Upper lobe of left lung (tissue), 6 donors: ENCODE measurements at places on chromosomes 5 and 9. TPM values are rescaled to one million over a fixed set of nuclear protein-coding genes. Genes with fewer than 3 reads are reported as not detected.

Gene PCDHB4
- total RNA-seq = 2.9 TPM

Gene SLC36A1
- total RNA-seq = 12.0 TPM

Gene FOXD4L4
- total RNA-seq = not detected

Gene PTGDS
- total RNA-seq = 173 TPM

Gene TYRP1
- not detected for total RNA-seq

Gene S100Z
- 0.37 TPM for total RNA-seq

- no peak overlapping the region for H3K4me3 ChIP-seq
- no peak overlapping the region for H3K27ac ChIP-seq
- H3K27me3 ChIP-seq = no peaks in the 10 kb centered on the region
- H3K4me1 ChIP-seq = no peaks in the 10 kb centered on the region
- peak; percentile 59 for DNase-seq
- no peaks in the 10 kb centered on the region for H3K36me3 ChIP-seq
Observed at GRCh38 chr5:164600929-164601535, 1095.6 kb downstream of the MAT2B start.

DNA sequence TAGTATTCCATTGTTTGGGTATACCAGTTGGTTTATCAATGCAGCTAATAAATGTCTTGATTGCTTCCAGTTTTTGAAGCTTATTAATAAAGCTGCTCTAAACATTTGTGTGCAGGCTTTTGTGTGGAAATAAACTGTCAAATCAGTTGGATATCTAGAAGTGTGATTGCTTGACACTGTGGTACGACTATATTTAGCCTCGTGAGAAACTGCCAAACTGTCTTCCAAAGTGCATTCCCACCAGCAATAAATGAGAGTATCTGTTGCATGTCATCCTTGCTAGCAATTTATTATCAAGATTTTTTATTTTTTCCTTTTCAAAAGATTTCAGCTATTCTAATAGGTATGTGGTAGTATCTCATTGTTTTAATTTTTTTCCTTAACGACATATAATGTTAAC, 37.5 kb downstream of the NMUR2 start:
- H3K4me1 ChIP-seq = no peaks in the 10 kb centered on the region
- no peak overlapping the region for H3K4me3 ChIP-seq
- no peaks in the 10 kb centered on the region for H3K36me3 ChIP-seq
- DNase-seq = no peak

- DNase-seq = no peak
- H3K4me3 ChIP-seq = no peak overlapping the region
- no peaks in the 10 kb centered on the region for H3K27me3 ChIP-seq
- H3K36me3 ChIP-seq = no peaks in the 10 kb centered on the region
- no peaks in the 10 kb centered on the region for H3K4me1 ChIP-seq
Observed at GRCh38 chr9:71286146-71286545, 164.7 kb upstream of the TRPM3 start.

GRCh38 chr9:104866191-104866590, 61.8 kb downstream of the ABCA1 start:
- H3K4me1 ChIP-seq = peaks cover 25% of the 10 kb centered on the region
- H3K27ac ChIP-seq = no peak overlapping the region
- H3K27me3 ChIP-seq = no peaks in the 10 kb centered on the region
- no peak for DNase-seq

GRCh38 chr5:79285285-79285684, 49.4 kb downstream of the JMY start:
- H3K4me3 ChIP-seq = no peak overlapping the region
- no peaks in the 10 kb centered on the region for H3K4me1 ChIP-seq
- H3K27ac ChIP-seq = no peak overlapping the region
- no peak for DNase-seq

DNA sequence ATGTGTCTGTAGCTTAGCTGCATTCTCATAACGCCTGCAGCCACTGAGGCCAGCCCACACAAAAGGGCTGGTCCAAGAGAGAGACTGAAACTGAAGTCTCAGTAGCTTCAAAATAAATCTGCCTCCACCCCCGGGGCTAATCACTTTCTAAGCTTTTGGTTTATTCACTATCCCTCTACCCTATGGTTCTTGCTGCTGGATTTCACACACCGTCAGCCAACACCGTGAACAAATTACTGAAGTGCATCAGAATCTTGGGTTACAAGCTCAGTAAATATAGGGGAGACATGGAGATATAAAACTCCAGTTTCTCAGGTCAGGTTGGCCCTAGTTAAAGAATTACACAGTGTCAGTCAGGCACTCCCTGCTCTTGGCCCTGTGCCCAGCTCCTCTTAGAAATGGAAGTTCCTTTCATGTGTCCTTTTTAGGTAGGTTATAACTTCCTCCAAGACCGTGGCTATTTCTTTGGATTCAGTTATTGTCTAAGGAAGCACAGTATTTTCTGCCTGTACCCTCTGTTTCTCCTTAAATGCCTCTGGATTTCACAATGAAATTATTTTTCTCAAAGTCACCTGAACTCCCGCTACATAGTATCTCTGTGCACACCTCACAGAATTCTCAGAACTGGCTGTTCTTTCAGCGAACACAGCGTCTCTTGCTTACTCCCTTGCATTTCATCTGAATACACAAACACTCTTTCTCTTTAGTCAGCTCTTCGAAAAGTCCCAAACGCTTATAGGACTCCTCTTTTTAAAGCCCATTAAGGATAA, 112.5 kb downstream of the FAM174A start:
- H3K27ac ChIP-seq = no peak overlapping the region
- H3K4me3 ChIP-seq = no peak overlapping the region
- no peaks in the 10 kb centered on the region for H3K4me1 ChIP-seq

DNA sequence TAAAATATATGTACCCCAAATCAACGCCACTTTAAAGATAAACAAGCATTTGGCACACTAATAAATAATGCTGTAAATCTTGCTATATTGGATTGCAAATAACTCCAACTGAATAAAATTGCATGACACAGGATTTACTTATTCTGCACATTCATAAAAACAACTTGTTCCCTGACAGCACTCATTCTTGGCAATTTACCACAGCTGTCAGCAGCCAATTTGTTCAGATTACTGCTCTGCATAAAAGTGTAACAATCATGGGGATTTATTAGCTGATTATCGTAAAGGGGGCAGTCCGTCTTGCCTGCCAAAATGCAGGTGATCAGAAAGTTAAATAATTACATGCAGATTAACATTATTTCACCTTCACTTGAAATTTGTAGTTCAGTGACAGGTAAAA, 285.3 kb downstream of the SLF1 start:
- no peak overlapping the region for H3K27ac ChIP-seq
- H3K4me3 ChIP-seq = no peak overlapping the region
- no peaks in the 10 kb centered on the region for H3K27me3 ChIP-seq
- DNase-seq = no peak
- H3K36me3 ChIP-seq = peaks cover 17% of the 10 kb centered on the region
- no peaks in the 10 kb centered on the region for H3K4me1 ChIP-seq

DNA sequence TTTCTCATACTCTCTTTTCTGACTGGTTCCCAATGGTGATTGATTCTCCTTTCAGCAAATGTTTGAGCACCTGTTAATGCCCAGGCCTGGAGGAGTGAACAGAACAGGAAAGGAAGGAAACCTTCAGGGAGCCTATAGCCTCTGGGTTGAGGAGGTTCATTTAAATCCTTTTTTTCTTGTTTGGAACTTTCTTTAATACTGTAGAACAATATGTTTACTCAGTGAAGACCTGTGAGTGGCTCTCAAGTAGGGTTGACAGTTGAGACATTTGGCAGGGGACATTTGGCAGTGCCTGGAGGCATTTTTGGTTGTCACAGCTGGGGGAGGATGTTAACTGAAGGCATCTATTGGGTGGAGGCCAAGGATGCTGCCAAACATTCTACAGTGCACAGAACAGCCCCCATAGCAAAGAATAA, 6.1 kb upstream of the FAM120AOS start:
- no peaks in the 10 kb centered on the region for H3K36me3 ChIP-seq
- H3K4me3 ChIP-seq = no peak overlapping the region
- H3K27ac ChIP-seq = no peak overlapping the region
- no peak for DNase-seq
- peaks cover 52% of the 10 kb centered on the region for H3K4me1 ChIP-seq

- no peaks in the 10 kb centered on the region for H3K27me3 ChIP-seq
- H3K36me3 ChIP-seq = no peaks in the 10 kb centered on the region
- H3K27ac ChIP-seq = no peak overlapping the region
- no peak overlapping the region for H3K4me3 ChIP-seq
- no peaks in the 10 kb centered on the region for H3K4me1 ChIP-seq
Observed at GRCh38 chr5:164844348-164844747, 1338.9 kb downstream of the MAT2B start.

DNA sequence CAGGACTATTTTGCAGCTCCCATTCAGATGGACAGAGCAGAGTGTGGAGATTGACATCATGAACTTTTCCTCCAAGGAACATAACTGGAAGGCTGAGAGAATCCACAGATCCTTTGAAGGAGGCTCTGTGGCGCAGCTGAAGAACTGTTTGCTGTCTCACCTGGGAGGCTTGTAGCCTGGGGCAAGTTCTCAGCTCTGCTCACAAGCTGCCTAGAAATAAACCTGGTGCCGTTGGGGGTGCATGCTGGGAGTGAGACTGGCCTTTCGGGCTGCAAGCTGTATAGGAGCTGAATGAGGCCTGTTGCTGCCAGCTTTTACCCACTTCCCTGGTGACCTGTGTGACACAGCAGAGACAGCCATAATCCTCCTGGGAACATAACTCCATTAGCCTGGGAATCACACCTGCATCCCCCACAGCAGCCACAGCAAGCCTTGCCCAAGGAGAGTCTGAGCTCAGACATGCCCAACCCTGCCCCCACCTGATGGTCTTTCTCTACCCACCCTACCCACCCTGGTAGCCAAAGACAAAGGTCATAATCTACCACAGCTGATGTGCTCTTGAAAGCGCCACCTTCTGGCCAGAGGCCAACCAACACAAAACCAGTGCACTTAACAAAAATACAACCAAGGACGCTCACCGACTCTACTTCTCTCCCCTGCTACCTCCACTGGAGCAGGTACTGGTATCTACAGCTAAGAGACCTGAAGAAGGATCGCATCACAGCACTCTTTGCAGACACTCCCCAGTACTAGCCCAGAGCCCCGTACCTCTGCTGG, 205.1 kb upstream of the MRPS30 start:
- H3K36me3 ChIP-seq = no peaks in the 10 kb centered on the region
- H3K27ac ChIP-seq = no peak overlapping the region
- no peak for DNase-seq
- no peak overlapping the region for H3K4me3 ChIP-seq
- no peaks in the 10 kb centered on the region for H3K4me1 ChIP-seq

- H3K36me3 ChIP-seq = no peaks in the 10 kb centered on the region
- H3K27ac ChIP-seq = no peak overlapping the region
- H3K27me3 ChIP-seq = no peaks in the 10 kb centered on the region
- no peak overlapping the region for H3K4me3 ChIP-seq
Observed at GRCh38 chr9:126291925-126292324, 34.7 kb upstream of the MVB12B start.

DNA sequence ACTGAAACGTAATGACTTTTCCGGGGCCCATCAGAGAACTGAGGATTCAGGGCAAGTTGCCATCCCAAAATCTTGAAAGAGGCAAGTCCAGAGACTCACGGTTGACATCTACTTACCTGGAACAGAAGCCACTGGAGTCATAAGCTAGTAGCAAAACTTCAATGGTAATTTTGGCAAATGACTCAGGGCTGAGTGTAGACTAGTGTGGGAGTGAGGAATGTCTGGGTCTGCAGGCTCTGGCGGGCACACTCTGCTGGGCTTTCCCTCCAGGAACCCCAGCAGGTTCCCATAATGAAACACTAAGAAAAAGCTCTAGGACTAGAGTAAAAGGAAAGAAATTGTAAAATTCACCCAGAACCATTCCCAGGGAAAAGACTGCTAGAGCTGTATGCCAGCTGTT, 122.9 kb upstream of the NFIL3 start:
- H3K36me3 ChIP-seq = no peaks in the 10 kb centered on the region
- H3K4me3 ChIP-seq = no peak overlapping the region
- no peaks in the 10 kb centered on the region for H3K27me3 ChIP-seq
- H3K4me1 ChIP-seq = no peaks in the 10 kb centered on the region
- DNase-seq = no peak

DNA sequence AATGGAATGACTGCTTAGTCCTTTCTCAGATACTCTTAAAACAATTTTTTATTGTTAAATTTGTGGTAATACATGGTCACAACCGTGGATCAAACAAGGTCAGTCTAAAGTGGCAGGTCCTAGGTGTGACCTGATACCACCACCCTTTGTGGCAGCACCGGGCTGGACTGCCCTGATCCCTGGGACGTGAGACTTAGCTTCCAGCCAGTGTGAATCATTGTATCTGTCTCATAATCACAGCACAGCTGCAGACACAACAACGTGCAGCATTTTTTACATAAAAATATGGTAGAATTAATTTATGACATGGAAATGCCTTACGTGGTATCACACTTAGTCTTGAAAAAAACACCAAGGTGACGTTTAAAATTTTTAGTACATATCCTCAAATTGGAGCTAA, 7.8 kb downstream of the TOR1B start:
- H3K27me3 ChIP-seq = no peaks in the 10 kb centered on the region
- H3K27ac ChIP-seq = no peak overlapping the region
- no peak for DNase-seq
- no peak overlapping the region for H3K4me3 ChIP-seq

GRCh38 chr9:26172301-26172700, 494.1 kb upstream of the TUSC1 start:
- no peaks in the 10 kb centered on the region for H3K27me3 ChIP-seq

DNA sequence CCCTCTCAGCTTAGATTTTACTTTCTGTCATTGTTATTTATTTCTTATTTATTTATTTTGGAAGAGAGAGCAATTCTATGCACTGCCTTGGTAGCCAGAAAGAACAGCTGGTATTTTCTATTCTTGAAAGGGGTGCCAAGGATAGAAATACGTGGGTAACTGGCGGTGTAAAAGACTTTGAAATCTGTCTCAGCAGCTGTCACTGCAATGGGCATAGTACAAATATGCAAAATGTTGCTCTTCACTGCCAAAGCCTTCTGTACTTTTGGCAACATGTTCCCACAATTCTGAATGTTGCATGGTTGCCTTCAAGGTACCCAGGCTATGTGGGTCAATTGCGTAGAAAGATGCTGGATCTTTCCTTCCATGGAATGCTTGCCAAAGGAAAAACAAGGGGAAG, 230.2 kb upstream of the EDIL3 start:
- H3K4me3 ChIP-seq = no peak overlapping the region
- no peak for DNase-seq
- H3K27ac ChIP-seq = no peak overlapping the region
- no peaks in the 10 kb centered on the region for H3K36me3 ChIP-seq
- no peaks in the 10 kb centered on the region for H3K27me3 ChIP-seq
- H3K4me1 ChIP-seq = no peaks in the 10 kb centered on the region

- H3K4me1 ChIP-seq = no peaks in the 10 kb centered on the region
- no peaks in the 10 kb centered on the region for H3K27me3 ChIP-seq
- no peak overlapping the region for H3K4me3 ChIP-seq
- no peak for DNase-seq
- no peaks in the 10 kb centered on the region for H3K36me3 ChIP-seq
- peak overlapping the region; percentile 11 for H3K27ac ChIP-seq
Observed at GRCh38 chr9:109868722-109869121, 88.7 kb downstream of the PALM2AKAP2 start.

DNA sequence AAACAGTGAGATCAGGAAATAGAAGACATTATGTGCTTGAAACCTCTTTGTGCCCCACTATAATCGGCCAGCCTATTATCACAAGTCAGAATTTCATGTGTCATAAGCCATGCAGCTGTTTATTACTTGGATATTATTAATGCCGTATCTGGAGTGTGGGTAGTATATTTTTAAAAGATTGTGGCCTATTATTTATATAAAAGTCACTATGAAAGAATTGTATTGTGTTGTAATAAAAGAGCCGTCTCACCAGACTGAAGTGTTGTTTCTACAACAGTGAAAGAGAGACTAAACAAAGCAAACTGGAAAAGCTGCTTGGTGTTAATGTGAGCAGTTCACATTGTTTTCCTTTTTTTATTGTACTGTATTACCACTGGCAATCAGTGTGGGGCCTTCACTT, 449.1 kb downstream of the PSAT1 start:
- no peaks in the 10 kb centered on the region for H3K36me3 ChIP-seq
- no peaks in the 10 kb centered on the region for H3K4me1 ChIP-seq
- no peaks in the 10 kb centered on the region for H3K27me3 ChIP-seq
